ENCODE measurements at places on chromosomes 4 and X. TPM values are rescaled to one million over a fixed set of nuclear protein-coding genes. Genes with fewer than 3 reads are reported as not detected.

- DNase-seq = no peak
Measured at GRCh38 chr4:41878170-41878969, 56.9 kb upstream of the TMEM33 start.

DNA sequence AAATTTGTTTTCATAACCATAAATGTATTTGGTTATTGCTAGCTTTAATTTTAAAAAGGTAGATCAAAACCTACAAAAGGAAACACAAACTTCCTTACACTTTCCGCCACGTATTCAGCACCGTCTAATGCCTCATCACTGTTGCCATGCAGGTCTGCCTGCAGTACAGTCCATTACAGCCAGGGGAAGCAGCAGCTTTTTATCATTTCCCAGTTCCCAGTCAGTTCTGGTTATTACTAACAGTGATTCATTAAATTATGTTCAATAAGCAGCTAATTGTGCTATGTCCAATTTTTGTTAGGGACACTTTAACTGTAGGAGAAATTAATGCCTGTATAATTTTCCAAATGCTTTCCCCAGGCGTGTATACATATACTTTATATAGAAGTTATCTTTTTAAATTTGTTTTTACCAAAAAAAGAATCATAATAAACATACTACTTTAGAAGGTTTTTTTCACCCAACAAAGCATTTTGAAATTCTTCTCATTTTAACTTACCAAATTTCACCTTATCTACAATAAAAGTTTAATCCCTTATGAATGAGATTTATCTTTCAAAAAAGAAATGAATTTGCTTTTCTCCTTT, 93.3 kb downstream of the ANXA3 start:
- peak; percentile 24 for DNase-seq

DNA sequence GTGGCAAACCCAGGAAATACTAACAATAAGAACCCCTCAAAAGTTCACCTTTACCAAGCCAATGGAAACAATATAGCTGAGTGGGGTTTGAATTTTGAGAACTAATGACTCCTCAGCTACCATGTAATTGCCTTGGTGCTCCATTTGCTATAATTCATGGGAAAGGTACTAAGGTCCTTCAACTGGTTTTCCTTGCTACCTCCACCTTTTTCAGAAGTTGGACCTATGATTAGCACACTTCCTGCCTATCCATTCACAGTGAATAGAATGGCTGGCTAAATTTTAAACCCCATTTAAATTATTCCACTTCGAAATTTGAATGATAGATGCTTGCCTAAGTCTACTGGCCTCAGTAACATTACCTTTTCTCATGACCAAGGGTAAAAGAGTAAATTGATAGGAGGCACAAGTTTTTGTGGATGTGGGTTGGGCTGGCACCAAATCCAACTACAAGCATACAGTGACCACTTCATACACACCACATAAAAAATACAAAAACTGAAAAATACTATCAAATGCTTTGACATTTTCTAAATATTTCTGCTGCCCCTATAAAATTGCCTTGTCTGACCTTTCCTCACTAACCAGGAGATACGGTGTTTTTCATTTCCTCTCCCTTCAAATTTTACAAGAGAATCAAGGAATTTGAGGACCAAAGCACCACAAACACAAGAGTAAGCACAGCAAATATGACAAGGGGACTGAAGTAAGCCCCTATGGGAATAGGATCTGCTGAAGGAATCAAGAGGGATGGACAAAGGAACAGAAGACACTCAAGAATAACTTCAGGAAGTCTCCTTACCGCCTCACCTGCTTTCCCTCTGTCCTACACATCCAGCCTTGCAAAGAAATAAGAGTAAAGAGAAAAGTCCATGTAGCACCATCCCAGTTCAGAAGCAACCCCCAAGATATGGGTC, 255.5 kb downstream of the CHIC1 start:
- no peak for DNase-seq

GRCh38 chr4:39609454-39609931, 29.2 kb downstream of the SMIM14 start:
- no peak for DNase-seq

- DNase-seq = no peak
Measured at GRCh38 chrX:53817548-53817947, 131.0 kb upstream of the HUWE1 start.

Gene NALF2
- not detected for total RNA-seq

- DNase-seq = peak; percentile 46
Measured at GRCh38 chrX:110167952-110168451, 149.9 kb downstream of the AMMECR1 start.

GRCh38 chrX:12349201-12349600, 210.9 kb downstream of the FRMPD4 start:
- DNase-seq = no peak

- no peak for DNase-seq
Measured at GRCh38 chrX:129934952-129935351, 29.0 kb downstream of the UTP14A start.

GRCh38 chr4:121951521-121952110, at the start of gene TRPC3:
TRPC3 (minus strand) TSS chr4:121952060; CDS start chr4:121951680, 380 bp downstream.
- peak; percentile 38 for DNase-seq

Gene KIT
- total RNA-seq = 2.4 TPM

DNA sequence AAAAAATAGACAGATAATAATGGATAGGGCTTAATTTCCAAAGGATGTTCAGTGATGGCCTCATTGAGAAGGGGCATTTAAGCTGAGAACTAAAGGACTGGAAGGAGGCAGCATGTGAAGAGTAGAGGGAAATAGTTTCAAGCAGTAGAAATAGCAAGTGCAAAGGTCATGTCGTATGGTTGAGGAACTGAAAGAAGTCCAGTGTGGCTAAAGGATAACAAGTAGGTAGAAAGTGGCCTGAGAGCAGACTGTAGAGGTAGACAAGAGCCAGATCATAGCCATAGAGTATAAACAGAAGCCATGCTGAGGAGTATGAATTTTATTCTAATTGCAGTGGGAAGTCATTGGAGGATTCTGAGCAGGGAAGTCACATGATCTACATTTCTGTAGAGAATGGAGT, 72.3 kb downstream of the GRIA3 start:
- no peak for DNase-seq

GRCh38 chr4:167930166-167930565, 162.2 kb upstream of the ANXA10 start:
- DNase-seq = no peak

GRCh38 chr4:176810481-176811249, 17.9 kb upstream of the VEGFC start:
- DNase-seq = no peak

Gene SPANXD
- not detected for total RNA-seq

DNA sequence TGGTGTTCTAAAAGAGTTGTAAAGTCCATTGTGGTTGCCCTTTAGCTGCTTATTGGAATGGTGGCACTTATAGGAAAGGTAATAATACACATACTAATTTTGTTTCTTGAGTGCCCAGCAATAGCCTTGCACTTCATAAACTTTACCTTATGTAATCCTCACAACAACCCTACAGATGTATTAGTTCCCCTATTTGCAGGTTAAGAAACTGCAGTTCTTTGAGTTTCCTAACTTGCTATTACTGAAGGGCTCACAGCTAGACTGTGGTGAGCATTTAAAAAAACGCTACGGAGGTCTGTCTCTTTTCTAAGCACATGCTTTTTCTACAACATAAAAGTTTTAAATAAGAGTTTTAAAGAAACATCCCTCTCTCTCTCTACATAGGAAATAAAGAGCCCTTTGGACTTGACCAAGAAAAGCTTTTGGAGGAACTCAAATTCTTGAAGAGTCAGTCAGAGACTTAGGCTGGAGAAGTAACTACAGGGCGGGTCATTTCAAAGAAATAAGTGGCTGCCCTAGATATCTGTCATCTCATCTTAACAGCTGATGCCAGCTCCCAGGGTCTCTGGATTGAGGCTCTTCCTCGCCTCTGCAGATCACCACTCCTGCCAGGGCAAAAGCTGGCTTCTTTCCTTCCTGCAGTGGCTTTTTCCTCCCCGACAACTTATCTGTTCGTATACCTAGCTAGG, 42.0 kb upstream of the FBXW7 start:
- DNase-seq = no peak

- peak; percentile 81 for DNase-seq
Measured at GRCh38 chrX:13647709-13648212, 5.2 kb upstream of the TCEANC start.

- DNase-seq = no peak
Measured at GRCh38 chr4:39759569-39759968, 61.6 kb downstream of the UBE2K start.

- DNase-seq = no peak
Measured at GRCh38 chrX:113699939-113700338, 859.3 kb upstream of the AMOT start.

- no peak for DNase-seq
Measured at GRCh38 chr4:60891947-60892346, 308.2 kb upstream of the ADGRL3 start.

Gene CT45A10
- not detected for total RNA-seq

GRCh38 chr4:114725066-114725465, 126.5 kb downstream of the UGT8 start:
- DNase-seq = no peak

DNA sequence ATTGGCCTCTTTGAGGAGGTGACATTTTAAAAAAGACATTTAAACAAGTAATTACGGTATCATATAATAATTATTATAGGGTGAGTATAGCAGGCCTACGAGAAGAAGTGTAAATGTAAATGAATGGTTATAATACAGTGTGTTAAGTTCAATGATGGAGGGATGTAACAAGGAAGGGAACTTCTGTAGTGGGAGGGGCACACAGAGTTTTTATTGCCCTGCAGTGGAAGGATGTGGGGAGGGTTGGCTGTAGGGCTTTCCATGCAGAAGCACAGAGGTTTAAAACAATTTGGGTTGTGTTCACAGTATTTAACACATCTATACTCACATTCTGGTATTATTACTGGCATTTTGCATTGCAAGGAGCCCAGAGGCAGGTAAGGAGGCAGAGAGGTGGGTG, 41.1 kb downstream of the AFF1 start:
- DNase-seq = no peak

DNA sequence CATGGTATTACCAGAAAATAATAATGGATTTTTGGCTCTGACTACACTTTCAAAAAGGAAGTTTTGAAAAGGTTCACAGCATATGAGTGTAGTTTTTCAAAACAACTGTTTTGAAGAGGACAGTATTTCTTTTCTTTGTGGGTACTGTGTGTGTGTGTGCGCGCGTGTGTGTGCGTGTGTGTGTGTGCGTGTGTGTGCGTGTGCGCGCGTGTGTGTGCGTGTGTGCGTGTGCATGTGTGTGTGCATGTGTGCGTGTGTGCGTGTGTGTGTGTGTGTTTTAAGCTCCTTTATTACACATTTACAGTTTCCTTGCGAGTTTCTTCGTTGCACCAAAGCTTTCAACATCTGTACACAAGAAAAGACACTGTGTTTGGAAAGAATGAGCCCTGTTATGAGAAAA, 755.4 kb downstream of the SH3BGRL start:
- DNase-seq = no peak

DNA sequence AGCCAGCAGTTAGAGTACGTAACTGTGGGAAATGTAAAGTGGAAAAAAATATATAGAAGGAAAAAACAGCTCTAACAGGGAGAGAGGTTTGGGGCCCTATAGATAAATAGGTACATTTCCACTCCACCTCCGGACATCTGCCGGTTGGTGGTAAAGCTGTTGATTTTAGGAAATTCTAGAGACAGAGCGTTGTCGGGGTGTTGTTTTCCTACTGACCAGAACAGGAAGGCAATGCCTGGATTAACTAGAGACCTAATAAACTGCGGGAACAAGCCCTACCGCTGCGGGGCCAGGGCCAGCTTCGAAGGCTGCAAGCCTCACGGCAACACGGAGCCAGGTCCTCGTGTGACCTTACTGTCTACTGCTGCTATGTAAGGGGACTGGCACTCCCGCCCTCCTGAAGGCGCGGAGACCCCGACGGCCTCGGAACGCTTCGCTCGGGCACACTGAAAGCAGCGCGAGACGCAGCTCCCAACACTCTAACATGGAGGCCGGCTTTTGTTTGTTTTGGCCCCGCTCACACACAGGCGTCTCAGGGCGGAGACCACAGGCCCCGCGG, 702 bp upstream of the CDKN2AIP start:
- DNase-seq = no peak

Gene OPN1MW
- total RNA-seq = not detected

DNA sequence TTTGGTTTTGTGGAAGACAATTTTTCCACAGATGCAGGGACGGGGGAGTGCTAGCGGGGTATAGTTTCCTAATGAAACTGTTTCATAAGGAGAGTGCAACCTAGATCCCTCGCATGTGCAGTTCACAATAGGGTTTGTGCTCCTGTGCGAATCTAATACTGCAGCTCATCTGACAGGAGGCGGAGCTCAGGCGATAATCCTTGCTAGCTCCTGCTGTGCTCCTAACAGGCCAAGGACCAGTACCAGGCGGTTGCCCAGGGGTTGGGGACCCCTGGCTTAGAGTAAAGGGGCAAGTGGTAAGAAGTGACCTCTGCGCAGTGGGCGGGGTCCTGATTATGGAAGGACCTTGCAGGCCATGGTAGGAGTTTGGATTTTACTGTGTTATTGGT, 3.8 kb downstream of the SCML1 start:
- no peak for DNase-seq

Gene ADRA2C
- total RNA-seq = not detected

Gene CT45A8
- not detected for total RNA-seq

DNA sequence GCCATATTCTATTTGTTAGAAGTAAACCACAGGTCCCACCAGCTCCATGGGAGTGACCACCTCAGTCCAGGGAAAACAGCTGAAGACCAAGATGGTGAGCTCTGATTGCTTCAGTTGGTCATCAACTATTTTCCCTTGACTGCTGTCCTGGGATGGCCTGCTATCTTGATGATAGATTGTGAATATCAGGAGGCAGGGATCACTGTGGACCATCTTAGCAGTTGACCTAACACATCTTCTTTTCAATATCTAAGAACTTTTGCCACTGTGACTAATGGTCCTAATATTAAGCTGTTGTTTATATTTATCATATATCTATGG, 16.1 kb downstream of the TLR8 start:
- no peak for DNase-seq

GRCh38 chrX:79182616-79183015, 38.1 kb downstream of the GPR174 start:
- no peak for DNase-seq

- DNase-seq = no peak
Measured at GRCh38 chr4:174340714-174341113, 57.0 kb downstream of the CEP44 start.

DNA sequence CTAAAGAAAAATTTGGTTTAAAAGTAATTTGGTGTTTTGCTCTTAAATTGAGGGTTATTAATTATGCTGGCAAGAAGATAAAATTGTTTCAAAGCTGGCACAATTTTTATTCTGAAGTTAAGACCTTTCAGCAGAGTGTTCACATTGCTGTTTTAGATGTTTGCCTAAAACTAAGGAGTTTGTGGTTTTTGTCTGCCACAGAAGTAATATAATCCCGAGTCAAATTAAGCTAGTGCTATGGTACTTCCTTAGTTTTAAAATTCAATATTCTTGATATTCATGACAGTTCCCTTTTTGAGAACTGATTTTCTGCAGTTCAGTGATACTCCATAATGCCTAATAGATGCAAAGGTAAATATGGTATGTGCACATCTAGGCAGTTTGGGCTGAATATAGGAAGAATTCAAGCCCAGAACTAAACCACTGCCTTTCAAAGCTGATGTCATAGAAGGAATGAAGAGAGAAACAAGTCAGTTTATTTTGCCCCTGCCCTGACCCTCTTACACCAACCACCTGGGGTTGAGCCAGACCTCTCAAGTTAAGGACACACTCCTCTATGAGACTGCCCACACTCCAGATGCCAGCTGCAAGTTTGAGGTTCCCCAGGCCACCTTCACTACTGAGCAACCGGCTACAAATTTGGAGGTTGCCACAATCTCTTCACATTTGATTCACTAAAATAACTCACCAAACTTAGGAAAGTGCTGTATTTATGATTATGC, 32.1 kb upstream of the VEGFC start:
- DNase-seq = no peak

Data from CD4-positive, alpha-beta memory T cell (primary cell).